ENCODE measurements at places on chromosomes 12 and 14.

- DNase-seq = peak; percentile 48
These were observed 12.2 kb downstream of the AGAP2 start for GRCh38 chr12:57726151-57726883.

- no peak for DNase-seq
These were observed 612.0 kb downstream of the VRK1 start for GRCh38 chr14:97408937-97409815.

DNA sequence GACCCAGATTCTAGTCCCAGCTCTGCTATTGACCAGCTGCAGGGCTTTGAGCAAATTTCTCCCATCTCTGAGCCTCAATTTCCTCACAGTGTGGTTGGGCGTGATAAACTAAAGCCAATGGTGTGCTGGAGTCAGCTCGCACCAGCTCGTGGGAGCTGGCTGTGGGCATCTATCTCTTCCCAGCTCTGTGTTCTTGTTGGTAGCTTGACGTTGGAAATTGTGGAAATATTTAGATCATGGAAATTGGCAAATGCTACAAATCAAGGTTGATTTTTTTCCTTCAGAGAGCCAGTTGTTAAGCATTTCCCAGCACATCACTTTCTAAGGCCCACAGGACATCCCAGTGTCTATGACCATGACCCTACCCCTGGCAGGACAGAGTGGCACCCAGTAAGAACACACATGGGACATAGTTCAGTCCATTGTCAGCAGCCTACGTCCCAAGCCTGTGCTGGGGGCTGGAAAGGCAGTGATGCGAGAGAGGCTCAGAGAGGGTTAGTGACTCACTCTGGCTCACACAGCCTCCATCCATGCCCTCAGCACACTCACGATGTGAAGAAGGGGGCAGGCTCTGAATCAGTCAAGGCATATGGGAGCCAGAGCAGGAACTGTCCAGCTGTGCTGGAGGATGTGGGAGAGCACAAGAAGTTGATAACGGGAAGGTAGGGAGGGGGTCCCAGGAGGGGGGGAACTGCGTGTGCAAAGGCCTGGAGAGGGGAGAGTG is 77.6 kb downstream of the LGMN start:
- no peak for DNase-seq

- DNase-seq = no peak
These were observed 402 bp downstream of the LMNTD1 start for GRCh38 chr12:25552681-25553080.

- DNase-seq = no peak
These were observed 220.1 kb downstream of the SOX5 start for GRCh38 chr12:23729359-23729758.

- no peak for DNase-seq
These were observed 6.6 kb upstream of the PLEK2 start for GRCh38 chr14:67418401-67419191.

Measured in substantia nigra (tissue), 51 donors.